ENCODE measurements at places on chromosomes 16 and 17. TPM values are rescaled to one million over a fixed set of nuclear protein-coding genes. Genes with fewer than 3 reads are reported as not detected.

Gene RTN4RL1
- 1.5 TPM for total RNA-seq

Gene GALR2
- not detected for total RNA-seq

Gene PIRT
- not detected for total RNA-seq

Gene AMZ2
- total RNA-seq = 84.0 TPM

Gene SAMD14
- total RNA-seq = 2.7 TPM

Gene ZNF469
- 5.3 TPM for total RNA-seq

Gene TNFRSF12A
- 159 TPM for total RNA-seq

Gene NPIPA3
- total RNA-seq = 0.88 TPM

Gene ATPAF2
- 19.2 TPM for total RNA-seq

Gene ELAC2
- total RNA-seq = 43.9 TPM

Gene SYT17
- total RNA-seq = under 0.01 TPM

Gene KRT32
- not detected for total RNA-seq

Gene NOS2
- not detected for total RNA-seq

Gene KRTAP9-4
- total RNA-seq = not detected

Gene CTRL
- 0.59 TPM for total RNA-seq

Gene VAT1L
- under 0.01 TPM for total RNA-seq

Gene SHISA9
- under 0.01 TPM for total RNA-seq

Gene MGAT5B
- total RNA-seq = 0.59 TPM

Gene NPIPB9
- total RNA-seq = 2.7 TPM

Gene UTS2R
- not detected for total RNA-seq

Gene UMOD
- total RNA-seq = not detected

Gene MC1R
- total RNA-seq = 4.7 TPM

Gene CACNG5
- not detected for total RNA-seq

Gene DLX4
- under 0.01 TPM for total RNA-seq

Gene DNAI2
- not detected for total RNA-seq

Gene OMG
- 0.88 TPM for total RNA-seq

Gene IL17C
- total RNA-seq = 0.29 TPM

Gene C17orf107
- 4.0 TPM for total RNA-seq

Gene SMTNL2
- not detected for total RNA-seq

Gene ACSM3
- 1.1 TPM for total RNA-seq
